ENCODE measurements at places on chromosomes 1 and 21.

DNA sequence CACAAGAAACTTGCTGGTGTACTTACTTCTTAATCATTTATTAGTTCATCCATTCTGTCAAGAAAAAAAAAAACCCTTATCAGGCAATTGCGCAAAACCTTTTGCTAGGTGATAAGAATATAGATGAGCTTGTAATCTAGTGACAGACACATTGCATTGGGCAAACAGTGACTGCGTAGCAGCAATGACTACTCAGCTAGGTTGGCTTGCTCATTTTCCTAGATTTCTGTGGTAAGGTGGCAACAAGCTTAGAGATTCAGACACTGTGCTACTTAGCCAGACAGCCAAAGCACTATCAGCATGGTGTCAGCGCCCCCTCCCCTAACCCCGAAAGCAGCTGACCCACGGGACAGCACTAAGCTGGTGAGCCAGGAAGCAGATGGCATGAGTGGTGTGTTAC lies 203.1 kb downstream of the BARHL2 start:
- DNase-seq: no peak

- DNase-seq: no peak
Measured at GRCh38 chr1:33267468-33268205, 11.3 kb downstream of the ZNF362 start.

- no peak for DNase-seq
Measured at GRCh38 chr1:53951697-53952096, 5.5 kb downstream of the LRRC42 start.

GRCh38 chr1:29240400-29240837 lies 4.1 kb downstream of the PTPRU start:
- no peak for DNase-seq

- no peak for DNase-seq
Measured at GRCh38 chr1:25021591-25022215, 91.6 kb upstream of the RUNX3 start.

- DNase-seq: peak; percentile 3
Measured at GRCh38 chr1:209106237-209106741, 477.2 kb upstream of the CAMK1G start.

GRCh38 chr1:54249819-54250435 lies 50.0 kb downstream of the MRPL37 start:
- peak; percentile 78 for DNase-seq

- no peak for DNase-seq
Measured at GRCh38 chr21:31752352-31752751, 20.4 kb upstream of the SCAF4 start.

DNA sequence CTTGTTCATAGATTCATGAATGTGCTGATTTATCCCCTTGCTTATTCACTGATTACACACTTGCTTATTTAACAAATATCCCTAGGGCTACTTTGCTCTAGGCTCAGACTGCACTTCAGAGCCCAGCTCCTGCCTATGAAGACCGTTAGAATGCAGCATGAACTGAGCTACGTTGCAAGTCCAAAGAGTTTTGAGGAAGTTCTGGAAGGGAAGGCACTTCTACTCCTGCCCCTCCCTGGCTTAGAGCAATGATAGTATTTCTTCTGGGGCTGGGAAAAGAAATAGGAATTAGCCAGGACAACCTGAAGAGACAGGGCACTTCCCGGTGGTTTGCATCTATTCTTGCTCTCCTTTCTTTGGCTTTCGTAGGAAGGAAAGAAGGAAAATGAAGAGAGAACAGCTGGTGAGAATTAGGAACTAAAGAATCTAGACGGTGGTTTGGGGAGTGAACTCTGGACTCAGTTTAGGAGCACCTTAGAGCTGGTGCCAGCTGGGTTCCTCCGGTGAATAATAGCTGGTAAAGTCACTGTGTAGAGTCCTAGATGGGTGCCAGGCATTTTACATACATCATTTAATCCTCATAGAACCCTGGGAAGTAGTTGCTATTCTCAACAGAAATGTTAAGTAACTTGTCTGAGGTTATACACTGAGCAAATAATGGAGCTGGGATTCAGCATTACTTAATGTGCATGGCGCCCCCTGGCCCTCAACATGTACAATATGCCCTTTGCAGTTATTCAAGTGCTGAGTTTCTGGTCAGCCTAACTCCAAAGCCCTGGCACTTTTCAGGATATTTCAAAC lies 65.9 kb downstream of the NDUFS5 start:
- DNase-seq: peak; percentile 66

DNA sequence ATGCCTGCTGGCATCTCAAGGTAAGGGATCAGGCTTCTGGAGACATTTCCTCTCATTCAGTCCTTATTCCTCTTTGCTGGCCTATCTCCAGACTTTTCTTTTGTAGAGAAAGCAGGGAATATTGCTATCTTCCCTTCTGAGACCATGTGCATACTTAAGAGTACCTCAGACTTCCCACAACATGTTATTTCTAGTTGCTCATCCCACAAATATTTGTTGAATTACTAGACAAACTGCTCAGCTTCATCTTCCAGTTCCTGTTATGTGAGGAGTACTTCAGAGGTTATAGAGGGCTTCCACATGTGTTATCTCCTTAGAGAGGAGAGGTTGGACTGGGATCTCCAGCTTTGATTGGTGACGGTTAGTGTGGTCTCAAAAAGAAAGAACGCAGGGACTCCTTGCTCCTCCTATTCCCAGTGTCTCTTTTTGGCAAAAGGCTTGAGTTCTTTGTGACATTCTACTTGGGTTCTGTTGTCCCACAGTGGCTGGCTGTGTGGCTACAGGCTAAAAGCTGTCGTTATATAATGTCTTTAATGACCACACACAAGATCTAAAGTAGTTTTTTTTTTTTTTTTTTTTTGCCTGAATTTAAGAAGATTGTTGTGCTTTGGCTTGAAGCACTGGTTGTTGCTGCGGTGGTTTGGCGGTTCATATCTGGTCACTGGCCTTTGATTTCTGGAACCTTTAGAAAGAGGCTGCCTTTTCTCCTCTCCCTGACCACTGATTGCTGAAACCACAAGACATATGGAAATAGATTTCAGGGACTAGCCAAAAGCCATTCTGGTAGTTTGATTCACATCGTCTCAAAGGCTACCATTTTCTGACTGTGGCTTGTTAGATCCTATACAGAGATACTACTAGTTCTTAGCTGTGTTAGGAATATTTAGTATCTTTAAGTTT lies 78.7 kb downstream of the FGGY start:
- DNase-seq: peak; percentile 37

DNA sequence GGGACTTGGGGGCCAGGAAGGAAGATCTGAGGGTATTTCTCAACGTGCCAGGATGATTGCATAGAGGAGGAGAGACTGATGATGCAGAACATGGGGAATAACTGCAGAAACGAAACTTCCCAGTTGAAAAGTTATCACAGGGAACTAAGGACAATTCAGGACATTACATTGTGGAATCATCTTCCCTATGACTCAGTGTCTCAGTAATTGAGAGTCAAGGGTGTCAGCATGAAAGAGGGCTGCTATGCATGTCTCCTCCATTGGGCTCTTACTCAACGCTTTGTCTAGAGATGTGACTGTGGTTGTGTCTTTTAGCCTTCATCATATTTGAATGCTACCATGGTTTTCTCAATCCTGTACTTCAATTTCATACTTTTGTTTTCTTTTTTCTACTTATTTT lies 48.9 kb upstream of the PTGFR start:
- no peak for DNase-seq
